ENCODE measurements at places on chromosomes 7 and 10.

GRCh38 chr7:26340476-26341018 is 48.9 kb downstream of the SNX10 start:
- DNase-seq, result peak; percentile 89

DNA sequence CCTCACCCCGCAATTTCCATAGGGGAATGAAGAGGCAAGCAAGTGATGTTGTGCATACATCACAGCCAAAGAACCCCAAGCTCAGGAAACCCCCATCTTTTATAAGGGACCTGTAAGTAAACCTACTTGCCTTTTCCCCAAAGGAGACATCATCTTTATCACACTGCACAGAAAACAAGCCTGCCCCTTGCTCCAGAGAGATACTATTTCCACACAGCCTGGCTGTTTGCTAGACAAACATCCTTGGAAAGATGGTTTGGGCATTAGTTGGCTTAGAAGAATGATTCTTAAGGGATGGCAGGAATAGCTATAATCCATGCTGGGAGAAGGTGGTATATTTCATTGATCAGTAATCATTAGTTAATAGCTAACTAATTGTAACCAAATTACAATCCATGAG is 123.7 kb upstream of the SEC61G start:
- peak; percentile 80 for DNase-seq

GRCh38 chr7:14846405-14846804 is 56.1 kb downstream of the DGKB start:
- DNase-seq, result no peak

GRCh38 chr10:6757158-6757557 is 177.1 kb upstream of the PRKCQ start:
- DNase-seq, result no peak

DNA sequence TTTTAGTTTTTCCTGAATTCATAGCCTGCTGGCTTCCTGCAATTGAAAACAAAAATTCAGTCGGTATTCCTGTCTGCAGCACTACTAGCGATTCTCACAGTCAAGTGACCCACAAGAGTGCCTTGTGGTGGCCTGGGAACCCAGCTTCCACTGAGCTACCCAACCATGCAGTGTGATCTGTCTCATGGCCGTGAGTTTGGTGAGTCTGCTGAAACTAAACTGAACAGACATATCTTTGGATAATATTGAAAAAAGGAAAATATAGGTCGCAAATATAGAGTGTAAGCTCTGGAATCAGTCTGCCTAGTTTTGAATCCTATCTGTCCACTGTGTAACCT is 18.1 kb downstream of the ZNF786 start:
- no peak for DNase-seq

DNA sequence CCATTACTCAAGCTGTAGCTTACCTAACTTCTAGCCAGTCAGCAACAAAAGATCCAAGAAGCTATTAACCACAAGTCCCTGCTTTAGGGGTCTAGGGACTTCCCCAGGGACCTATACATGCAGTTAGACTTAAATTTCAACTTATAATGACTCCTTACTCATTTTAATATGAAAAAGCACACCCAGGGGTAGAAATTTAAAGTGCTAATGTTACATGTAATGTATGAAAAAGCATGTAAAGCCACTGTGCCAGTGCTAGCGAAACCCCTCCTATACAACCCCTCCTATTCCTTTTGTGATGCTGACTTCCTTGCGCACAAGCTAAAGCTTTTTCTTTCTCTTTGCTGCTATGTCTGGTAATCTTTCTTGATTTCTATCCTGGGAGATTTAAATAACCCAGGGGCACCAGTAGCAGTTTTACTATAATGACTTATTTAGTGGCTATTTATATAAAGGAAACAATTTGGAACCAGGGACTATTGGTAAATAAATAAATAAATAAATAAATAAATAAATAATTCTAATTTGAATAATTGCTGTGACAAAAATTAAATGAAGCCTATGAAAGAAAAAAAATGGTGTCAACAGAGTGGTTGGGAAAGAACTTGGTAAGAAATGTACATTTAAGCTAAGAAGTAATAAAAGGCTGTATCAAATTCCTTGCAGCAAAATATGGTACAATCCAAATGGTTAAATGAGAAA is 110.5 kb upstream of the MAGI2 start:
- DNase-seq, result no peak

DNA sequence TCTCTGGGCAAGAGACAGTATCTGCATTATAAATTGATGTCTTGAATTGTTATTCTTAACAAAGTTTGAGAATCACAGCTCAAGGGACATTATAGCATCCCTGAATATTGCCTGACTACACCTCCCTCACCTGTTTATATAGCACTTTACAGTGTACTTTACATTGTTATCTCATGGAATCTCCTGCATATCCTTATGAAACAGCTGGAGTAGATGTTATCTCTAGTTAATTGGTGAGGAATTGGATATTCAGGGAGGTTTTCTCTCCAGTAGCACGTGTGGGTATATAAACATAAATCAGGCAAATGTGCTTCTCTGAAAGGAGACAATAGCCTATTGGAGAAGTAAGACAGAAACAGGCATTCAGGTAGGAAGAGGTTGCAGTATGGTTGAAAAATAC is 117.2 kb downstream of the SRI start:
- DNase-seq, result no peak

- no peak for DNase-seq
Measured at GRCh38 chr10:79939969-79940368, 8.9 kb downstream of the SFTPD start.

- DNase-seq, result no peak
Measured at GRCh38 chr7:101678658-101679057, 49.6 kb upstream of the MYL10 start.

DNA sequence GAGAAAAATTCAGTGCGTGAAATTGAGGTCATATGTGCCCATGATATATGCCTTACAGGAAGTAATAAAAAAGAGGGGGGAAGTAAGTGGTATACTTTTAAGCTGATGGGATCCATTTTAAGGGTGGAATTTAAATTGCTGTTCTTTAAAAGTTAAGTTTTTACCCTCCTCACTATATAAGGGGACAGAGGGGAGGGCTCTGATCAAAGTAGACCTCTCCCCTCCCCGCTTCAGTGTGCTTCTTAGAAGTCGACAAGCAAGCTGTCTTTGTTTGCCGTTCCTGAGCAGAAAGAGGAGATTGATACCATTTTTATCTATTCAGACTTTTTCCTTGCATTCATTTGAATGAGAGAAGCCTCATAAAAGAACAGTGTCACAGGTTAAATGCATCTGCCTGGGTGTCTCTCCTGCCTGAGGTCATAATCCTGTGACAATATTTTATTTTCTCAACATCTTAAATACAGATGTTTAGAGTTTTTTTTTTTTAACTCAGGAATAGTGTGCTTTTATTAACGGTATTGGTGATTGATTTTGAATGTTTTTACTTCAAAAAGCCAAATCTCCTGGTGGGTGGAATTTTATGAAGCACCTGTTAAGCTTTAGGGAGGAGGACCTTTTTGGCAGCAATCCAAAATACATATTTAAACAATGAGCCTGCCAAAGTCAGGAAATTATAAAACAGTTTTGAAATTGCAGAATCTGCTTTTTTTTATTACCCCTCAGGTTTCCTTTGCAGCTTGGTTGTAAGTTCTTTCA is 141.7 kb downstream of the KAT6B start:
- no peak for DNase-seq

DNA sequence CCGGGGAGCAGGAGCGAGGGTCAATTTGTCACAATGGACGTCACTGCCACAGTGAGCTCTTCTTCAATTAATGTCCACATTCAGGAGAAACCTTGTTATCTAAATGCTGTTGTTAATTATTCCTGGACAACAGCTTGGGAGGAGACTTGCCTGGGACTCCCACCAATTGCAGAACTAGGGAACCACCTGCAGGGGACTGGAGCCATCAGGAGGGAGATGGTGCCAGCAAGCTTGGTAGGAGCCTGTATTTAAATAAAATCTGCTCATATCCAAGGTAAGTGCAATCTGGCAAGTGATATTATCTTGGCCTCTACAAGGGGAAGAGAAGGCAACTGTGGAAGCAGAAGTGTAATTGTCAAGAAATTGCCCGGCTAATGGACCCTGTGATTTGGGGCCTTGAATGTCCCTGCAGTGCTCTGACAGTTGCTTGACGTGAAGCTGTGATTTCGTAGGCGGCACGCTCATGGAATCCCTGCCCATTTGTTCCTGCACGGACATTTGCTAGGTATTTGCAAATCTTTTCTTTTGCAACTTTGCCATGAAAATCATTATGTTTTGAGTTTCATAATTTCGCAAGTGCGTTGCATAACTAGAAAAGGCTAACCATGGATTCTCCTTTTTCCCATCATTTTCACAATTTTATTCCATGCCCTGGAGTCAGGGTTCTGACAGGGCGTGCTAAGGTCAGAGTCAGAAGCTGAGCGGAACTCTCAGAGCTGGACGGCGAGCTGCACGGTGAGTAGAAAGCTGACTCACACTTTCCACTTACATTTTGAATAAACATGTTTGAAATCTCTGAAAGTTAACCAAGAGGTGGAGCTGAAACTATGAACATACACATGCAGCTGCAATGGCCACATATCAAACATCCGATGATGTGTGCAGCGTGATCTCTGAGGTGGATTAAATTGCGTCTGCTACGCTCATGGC is 84.9 kb upstream of the TCERG1L start:
- no peak for DNase-seq

GRCh38 chr10:76902949-76903348 is 734.7 kb downstream of the KCNMA1 start:
- peak; percentile 36 for DNase-seq

DNA sequence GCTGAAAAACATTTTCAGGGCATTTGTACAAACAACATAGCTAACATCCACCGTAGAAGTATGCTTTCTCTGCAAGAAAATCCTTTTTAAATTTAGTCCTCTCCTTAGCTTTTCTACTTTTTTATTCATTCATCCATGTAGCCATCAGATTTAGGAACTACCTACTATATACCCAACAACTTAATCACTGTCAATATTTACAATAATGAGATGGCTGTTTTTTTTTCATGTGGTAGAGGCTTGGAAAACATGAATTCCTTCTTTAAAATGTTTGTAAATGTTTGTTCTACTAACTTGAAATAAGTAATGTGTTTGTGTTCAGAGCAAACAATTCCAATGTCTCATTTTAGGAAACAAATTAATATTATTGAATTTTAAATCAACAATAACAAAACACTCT is 78.2 kb upstream of the CAV2 start:
- DNase-seq, result no peak

DNA sequence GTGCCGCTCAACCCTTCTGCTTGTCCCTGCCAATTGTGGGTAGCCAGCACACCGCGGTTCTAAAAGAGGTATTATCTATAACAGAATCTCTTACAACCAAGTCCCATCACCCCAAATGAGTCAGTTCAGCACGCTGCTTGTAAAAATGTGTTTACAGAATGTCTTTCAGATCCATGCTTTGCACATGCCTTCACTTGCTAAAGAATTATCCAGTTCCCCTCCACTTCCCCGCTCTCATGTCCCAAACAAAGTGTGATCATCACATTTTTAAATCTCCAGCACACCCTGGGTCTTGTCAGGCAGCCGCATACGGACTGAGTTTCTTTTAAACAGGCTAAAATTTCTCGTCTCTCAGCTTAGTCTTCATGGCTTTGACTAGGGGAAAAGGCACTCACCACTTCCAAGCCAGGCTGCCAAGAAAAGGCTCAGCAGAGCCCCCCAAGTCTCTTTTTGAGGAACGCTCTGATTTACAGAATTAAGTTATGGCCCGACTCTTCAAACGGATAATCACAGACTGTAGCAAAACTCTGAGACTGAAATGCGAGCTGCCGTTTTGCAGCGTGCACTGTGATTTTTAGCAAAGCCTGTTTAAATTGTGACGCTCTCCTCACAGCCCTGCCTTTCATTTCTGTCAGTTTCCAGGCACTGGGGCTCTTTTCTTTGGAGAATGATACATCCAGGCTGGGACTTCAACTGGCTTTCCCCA is 29.8 kb upstream of the FGFR2 start:
- no peak for DNase-seq

GRCh38 chr10:126380352-126381076 is 7.8 kb downstream of the ADAM12 start:
- DNase-seq, result peak; percentile 93

GRCh38 chr7:99472561-99473314 is at the start of gene ZNF789:
Gene ZNF789, plus strand, starts transcription at chr7:99472890. Its CDS starts 3,567 bp downstream, at chr7:99476457.
- DNase-seq, result peak; percentile 98

DNA sequence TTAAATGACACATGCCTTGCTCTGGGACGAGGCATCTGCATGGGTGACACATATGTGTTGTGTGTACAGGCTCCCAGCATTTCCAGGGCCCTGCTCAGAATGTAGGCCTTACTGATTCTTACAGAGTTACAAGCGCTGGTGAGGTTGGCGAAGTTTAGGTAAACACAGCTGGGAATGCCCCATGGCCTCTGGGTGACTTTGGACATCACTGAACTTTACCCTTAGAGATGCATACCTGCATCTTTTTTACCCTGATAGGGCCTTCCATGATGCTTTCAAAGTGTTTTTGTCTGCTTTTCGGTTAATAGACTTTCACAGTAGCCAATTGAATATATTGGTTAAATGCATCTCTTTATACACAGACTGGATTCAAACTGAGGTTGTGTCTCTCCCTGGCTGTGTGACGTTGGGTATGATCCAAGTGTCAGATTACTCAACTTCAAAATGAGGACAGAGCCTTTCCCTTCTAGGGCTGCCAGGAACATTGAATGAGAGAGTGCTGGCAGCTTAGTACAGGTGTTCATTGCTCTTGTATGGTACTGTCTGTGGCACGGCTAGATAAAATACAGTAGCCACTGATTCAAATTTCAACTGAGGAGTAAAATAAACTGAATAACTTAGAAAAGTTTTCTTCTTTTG is 29.5 kb downstream of the EGFR start:
- no peak for DNase-seq

- DNase-seq, result peak; percentile 36
Measured at GRCh38 chr7:138886501-138886917, 88.5 kb upstream of the ATP6V0A4 start.

- DNase-seq, result no peak
Measured at GRCh38 chr7:139725077-139725476, 52.7 kb downstream of the HIPK2 start.

GRCh38 chr7:32564542-32564941 is 69.3 kb downstream of the AVL9 start:
- DNase-seq, result no peak

GRCh38 chr7:99000904-99001465 is 122.7 kb downstream of the TRRAP start:
- DNase-seq, result no peak

DNA sequence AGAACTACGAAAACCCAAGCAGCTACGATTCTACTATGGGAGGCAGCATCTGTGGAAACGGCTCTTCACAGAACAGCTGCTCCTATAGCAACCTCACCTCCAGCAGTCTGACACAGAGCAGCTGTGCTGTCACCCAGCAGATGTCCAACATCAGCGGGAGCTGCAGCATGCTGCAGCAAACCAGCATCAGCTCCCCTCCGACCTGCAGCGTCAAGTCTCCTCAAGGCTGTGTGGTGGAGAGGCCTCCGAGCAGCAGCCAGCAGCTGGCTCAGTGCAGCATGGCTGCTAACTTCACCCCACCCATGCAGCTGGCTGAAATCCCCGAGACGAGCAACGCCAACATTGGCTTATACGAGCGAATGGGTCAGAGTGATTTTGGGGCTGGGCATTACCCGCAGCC is 81.6 kb upstream of the SAMD8 start:
- DNase-seq, result no peak
